ENCODE measurements at places on chromosomes 6 and 20.

GRCh38 chr6:138656364-138657064 is 117.1 kb upstream of the CCDC28A start:
- no peak for DNase-seq

DNA sequence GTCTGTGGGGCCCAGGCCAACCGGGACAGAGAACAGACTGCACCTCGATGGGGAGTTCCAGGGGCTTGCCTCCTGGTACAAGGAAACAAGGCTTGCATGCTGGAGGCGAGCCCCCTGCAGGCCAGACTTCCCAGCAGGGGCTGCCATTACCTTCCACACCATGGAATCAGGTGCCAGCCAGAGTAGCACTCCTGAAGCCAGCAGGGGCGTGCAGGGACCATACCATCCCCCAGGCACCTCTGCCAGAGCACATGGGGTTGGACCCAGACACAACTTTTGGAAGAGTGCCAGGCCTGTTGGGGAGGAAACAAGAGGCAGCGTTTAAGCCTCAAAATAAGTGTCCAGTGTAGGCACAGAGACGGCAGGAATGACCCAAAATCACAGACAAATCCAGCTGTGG is 6.5 kb downstream of the DDO start:
- DNase-seq, result peak; percentile 69

DNA sequence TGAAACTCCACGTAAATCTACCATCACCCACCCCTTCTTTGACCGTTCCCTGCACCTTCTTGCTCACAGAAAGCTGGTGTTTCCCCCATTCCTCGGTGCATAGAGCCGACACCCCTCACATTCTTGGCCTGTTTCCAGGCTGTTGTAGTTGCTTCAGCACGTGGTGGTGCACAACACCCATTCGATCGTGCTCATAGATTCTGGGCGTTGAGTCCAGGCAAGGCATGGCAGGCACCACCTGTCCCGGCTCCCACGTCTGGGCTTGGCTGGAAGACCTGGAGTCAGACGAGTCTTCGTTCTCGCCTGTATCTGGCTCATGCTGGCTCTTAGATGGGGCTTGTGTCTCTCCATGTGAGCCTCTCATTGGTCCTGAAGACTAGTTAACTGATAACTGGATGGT is 100.6 kb downstream of the FAM120B start:
- DNase-seq, result no peak

DNA sequence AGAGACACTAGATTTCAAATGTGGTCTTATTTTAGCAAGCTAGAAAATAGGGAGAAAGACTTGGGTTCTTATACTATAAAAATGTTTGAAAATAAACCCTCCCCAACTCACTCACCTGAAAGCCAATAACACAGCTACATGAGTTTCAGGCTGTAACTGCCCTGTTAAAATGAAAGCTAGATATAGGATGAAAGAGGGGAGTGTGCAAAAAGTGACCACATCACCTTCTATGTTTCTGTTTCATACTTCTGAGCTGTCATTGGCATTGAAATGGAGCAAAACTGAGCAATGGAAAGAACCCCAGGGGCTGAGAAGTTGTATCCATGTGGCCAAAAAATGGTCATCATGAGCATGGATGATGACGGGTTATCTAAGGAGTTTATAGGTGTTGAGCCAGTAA is 148.1 kb upstream of the TENT5A start:
- no peak for DNase-seq

GRCh38 chr20:15945289-15945688 is 628.0 kb downstream of the KIF16B start:
- no peak for DNase-seq

DNA sequence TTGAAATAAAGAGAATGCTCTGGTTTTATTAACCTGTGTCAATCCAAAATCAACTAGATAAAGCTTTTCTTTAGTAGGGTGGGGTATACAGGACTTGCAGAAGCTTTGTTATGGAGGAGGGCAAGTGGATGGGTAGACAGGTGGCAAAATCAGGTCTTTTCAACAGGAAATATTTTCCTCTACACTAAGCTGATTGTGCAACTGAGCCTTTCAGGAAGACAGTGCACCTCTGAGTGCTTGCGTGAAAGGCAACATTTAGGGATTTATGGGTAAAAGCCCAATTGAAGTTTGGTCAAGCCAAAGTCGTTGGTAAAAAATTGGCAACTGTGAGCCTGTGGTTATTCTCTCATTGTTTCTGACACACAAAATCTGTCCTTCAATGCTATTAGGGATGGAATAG is 23.8 kb upstream of the TUBB2A start:
- DNase-seq, result no peak

GRCh38 chr6:1901556-1901955 is 291.8 kb downstream of the FOXC1 start:
- DNase-seq, result no peak

DNA sequence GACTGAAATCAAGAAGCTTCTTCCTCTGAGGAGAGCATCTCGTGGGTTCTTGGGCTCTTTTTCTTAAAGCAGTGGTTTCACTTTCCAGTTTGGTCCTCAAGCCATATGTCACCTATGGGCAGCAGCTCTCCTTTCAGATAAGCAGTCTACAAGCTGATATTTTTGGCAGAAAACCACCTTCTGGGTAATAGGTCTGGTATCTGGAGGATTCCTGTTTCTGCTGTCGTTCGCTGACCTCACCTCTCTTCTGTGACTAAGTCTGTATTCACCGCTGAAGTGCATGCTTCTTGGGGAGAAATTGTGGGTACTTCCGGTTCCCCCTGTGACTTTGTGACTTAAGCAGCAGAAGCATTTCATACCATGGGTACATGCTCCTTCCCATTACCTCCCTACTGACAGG is 193.6 kb downstream of the EDN1 start:
- DNase-seq, result no peak

DNA sequence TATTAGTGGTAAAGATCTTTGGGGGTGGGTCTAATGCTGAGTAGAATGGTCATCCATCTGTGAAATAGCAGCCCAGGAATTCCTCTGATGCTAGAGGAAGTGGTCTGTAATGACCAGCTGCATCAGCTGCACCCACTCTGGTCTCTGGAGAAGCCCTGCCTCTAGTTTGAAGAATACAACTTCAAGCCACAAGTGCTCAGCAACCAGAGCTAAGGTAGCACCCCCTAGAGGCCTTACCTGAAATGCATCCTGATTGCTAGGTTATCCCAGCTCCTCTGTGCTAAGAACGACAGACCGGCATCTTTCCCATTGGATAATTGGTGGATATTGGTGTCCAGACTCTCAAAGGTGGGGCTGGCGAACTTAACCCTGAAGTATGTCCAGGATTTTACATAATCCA is 58.2 kb downstream of the DNAH8 start:
- DNase-seq, result no peak

GRCh38 chr20:43548273-43548880 is 10.4 kb upstream of the SGK2 start:
- DNase-seq, result no peak

DNA sequence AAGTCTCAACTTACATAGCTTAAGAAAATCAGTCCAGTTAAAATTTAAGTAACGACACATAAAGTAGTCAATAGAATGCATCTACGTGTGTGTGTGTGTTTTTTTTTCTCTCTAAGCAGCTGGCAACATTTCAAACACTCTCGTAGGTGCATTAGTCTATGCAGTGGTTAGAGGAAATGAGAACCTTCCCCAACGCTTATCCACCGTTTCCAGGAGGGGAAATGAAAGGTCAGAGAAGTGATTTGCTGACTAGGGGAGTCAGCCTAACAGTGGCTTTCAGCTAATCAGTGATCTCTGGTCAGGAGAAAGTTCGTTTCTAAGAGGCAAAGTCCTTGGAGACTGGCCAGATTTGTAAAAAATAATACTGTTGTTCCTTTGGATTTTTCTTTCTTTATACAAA is 806.6 kb downstream of the C6orf118 start:
- no peak for DNase-seq

DNA sequence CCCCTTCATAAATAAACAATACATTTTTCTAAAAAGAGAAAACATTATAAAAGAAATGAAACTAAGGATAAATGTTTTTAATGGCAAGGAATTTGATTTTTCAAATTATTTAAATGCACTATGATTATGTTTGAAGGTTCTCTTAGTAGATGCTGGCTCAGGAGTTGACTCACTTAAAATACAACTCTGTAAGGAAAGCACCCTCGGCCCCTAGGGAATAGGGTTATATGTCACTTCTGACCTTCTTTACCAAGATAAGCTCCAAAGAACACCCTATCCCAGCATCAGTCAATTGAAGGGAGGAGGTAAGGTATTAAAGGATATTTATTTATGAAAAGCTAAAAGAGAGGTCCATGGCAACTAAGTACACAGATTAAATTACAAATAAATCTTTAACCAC is 6.8 kb downstream of the SNAP91 start:
- no peak for DNase-seq

GRCh38 chr6:142726616-142727015 is 218.4 kb downstream of the HIVEP2 start:
- DNase-seq, result no peak

DNA sequence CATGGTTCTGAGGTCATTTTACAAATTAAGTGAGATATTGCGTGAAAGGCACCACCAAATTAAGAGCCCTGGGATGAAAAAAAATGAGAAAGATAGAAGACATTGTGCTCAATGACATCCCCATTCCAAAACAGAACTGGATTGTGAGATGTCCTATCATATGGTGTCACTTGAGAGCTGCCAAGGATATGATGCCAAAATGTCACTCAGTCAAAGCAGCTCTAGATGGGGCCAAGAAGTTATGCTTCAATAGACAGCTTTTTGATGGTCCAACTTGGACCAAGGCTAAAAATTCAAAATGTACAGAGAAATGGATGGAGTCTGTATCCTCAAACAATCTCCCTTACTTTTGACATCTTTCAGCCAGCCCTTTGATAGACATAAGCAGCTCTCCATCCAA is 180.8 kb downstream of the UST start:
- no peak for DNase-seq

GRCh38 chr20:37161830-37162549 is 17.1 kb upstream of the RPN2 start:
- no peak for DNase-seq

GRCh38 chr6:2314641-2315040 is 69.2 kb upstream of the GMDS start:
- DNase-seq, result no peak

GRCh38 chr20:36315545-36316351 is 9.6 kb downstream of the DLGAP4 start:
- DNase-seq, result peak; percentile 70

DNA sequence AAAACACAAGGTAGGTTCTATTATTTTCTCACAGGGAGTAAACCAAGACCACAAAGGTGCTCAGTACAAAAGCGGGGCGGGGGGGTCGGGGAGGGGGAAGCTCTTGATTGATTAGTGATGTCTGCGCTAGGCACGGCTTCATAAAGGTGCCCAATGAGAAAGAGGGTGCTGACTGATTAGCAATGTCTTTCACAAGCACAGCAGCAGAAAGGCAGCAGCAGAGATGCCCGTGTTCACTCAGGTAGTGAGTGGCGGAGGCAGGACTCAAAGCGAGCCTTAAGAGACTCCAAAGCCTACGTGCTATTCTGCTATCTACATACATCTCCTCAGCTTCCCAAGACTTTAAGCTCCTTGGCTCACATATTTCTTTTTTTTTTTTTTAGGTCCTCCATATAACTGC is 20.3 kb downstream of the NFATC2 start:
- no peak for DNase-seq

DNA sequence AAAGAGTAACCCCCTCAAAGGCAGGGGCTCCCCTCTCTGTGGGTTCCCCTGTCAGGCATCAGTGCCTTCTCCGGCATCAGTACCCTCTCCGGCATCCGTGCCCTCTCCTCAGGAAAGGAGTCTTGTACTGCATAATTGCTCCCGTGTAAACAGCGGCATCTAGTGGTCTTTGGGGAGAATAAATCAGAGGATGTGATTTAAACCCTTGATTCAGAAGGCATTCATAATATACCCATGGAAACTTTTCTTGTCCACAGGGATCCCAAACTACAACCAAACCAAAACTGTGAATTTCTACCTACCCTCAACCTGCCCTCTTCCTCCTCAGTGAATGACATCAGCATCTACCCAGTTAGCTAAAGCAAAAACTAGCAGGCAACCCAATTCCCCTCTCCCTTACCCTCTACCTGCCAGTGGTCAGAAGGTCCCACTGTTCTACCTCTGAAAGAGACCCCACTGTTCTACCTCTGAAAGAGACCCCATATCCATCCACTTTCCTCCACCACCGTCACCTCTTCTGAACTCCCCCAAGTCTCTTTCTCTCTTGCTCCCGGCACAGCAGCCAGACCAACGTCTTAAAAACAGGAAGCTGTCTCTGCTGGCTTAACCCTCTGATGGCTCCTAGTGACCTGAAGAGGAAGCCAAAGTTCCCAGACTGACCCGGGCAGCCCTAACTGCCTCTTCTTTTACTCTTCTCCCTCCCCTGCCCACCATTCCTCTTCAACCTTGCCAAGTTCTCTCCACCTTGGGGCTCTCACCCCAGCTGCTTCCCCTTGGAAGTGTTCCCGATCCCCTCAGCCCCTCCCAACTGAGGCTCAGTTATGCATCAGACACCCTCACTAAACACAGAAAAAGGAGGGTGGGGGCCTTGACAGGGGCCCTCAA is 27.2 kb downstream of the UBE2V1 start:
- peak; percentile 79 for DNase-seq

- DNase-seq, result no peak
Observed at GRCh38 chr6:160249671-160250070, 8.9 kb downstream of the SLC22A2 start.

GRCh38 chr20:19502169-19502568 is 255.9 kb upstream of the RIN2 start:
- no peak for DNase-seq

- DNase-seq, result no peak
Observed at GRCh38 chr20:36677422-36677771, 31.4 kb upstream of the SLA2 start.

DNA sequence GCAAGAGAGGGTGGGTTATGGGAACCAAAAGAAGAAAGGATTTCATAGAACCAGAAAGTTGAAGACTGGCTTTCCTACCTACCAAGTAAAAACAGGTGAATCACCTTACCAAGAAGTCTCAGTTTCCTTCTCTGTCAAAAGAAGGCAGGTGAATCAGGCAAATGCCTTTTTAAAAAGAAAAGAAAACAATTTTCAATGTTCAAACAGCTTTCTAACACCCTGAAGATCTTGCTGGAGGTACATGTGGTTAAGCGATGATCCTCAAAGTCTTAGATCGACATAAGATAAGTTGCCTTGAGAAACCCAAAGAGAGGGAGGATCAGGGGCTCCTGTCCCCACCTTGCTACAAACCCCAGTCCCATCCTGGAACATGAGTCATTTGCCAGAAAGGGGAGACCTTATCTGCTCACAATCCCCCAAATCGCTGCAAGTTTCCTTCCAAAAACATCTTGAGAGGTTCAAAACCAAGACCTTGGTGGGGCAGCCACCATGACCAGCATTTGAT is 71.6 kb downstream of the NFATC2 start:
- DNase-seq, result no peak

GRCh38 chr6:18022398-18023231 is 35.2 kb upstream of the KIF13A start:
- DNase-seq, result no peak

GRCh38 chr6:167093922-167094432 is 28.9 kb upstream of the CCR6 start:
- DNase-seq, result no peak

Data from SK-N-SH (cell line).